NCI-H1105 treated with DMSO at 0.1 percent for 48 hours (cell line): ENCODE measurements at places on chromosomes 13 and 19.
A peak's percentile ranks its signal among the peaks of the same experiment; 100 is the strongest.

DNA sequence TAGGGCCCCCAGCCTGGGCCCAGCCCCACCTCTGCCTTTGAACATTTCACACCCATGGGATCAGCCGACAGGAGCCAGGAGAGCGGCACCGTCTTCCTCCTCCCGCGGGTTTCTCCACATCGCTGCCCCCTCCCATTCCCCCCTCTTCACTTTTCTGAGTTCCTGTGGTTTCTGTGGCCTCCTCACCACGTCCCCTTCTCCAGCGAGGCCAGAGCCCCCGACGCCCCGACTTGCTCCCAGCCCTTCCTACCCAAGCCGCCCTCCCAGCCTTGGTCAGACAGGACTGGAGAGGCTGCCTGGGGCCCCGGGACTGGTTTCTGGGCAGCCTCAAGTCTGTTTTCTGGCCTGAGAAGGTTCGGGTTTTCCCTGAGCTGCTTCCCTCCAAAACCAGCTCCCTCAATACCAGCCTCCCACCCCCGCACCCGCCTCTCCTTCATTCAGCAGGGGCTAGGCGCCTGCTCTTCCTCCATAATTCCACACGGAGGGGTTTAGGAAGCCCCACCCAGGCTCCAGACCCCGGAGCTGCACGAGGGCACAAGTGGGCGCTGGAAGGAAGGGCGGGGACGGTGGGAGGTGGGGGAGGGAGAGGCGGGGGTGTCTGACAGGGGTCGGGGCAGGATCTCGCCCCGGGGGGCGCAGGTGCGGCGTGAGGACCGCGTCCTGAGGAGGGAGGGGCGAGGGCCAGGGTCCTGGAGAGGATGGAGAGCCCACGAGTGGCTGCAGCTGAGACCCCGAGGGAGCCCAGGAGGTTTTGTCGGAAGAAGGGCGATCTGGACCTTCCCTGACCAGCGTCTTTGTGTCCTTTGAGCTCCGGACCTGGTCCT, 4.0 kb upstream of the SIGLEC10 start:
- no peak for DNase-seq

DNA sequence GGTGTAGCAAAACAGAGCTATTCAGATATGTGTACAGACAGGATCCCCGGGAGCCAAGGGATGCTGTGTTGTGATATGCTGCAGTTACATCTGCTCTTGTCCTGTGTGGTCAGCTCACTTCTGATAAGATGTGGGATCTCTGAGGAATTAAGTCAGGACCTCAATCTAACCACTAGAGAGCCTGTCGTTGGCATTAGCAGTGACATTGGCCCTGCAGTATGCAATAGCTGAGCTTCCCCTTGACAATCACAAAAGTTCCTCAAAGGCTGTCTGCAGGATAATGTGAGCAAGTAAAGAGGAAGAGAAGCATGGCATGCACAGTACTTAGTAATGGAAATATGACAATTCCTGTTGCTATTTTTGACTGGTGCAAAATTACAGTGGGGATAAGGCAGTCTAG, 203.4 kb upstream of the MIR17HG start:
- DNase-seq, result no peak

DNA sequence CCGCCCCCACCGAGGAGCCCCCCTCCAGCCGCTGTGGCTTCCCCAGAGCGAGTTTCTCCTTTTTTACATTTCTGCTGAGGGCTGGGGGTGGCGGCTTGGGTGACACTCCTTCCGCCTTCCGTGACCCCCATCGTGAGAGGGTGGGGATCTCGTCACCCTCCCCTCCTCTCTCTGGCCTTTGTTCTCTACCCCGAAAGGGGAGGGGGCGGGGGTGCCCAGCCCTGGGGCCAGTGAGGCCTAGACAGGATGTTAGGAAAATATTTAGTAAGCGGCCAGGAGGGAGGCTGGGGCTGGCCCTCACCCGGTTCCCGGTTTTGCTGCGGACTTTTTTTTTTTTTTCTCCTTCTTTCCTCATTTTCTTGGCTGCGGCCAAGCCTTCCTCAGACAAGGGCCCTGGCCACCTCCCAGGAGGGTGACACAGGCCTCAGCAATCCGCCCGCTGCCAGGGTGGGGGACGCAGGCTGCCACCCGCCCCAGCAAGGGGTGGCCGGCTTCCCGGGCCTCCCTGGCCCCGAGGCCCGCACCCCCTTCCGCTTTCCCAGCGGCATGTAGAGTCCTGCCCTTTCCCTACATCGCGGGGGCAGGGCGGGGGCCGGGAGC, 3.9 kb downstream of the MIDN start:
- DNase-seq, result no peak

- DNase-seq, result no peak
Observed at GRCh38 chr19:1106841-1107660, 3.3 kb downstream of the GPX4 start.

- DNase-seq, result no peak
Observed at GRCh38 chr19:51531349-51532315, at the start of gene SIGLEC6. TSS of gene SIGLEC6 (minus strand) at chr19:51531670. CDS start at chr19:51531648, 22 bp downstream.

GRCh38 chr19:6373813-6374108, 1.2 kb downstream of the ALKBH7 start:
- no peak for DNase-seq

DNA sequence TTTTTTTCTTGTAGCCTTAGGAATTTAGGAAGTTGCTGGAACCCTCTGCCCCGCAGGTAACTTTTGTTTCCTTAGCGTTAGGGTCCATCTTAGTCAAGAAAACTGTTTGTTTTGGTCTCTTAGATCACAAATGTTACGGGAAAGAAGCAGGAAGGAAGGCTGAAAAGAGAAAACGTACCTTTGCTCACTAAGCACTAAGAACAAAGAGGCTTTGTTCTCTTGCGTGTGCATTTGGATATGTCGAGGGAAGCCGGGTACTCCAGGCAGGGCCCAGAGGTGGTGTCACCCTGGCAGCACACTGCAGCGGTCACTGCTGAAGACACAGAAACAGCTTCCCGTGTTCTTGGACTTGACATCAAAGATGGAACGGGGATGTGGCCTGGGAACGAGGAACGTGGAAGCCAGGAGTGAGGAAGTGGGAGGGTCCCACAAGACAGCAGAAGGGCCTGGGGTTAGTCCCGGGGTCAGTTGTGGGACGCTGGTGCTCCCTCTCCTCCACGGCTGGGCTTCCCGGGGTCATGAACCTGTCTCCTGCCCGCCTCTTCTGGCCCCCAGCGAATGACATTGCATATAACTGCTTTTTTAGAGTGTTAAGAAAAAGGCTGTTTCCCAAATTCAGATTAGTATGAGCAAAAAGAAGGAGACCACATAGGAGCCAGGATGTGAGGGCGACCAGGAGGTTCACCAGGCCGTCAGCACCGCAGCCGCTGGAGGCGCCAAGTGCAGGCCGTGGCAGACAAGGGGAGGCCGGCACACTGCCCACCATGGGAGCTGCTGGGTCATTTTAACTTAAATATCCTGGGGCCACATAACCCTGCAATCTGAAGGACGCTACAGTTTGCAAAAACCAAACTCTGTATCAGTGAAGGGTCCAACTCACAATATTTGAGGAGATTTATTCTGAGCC, 31.6 kb downstream of the ATP11A start:
- no peak for DNase-seq

DNA sequence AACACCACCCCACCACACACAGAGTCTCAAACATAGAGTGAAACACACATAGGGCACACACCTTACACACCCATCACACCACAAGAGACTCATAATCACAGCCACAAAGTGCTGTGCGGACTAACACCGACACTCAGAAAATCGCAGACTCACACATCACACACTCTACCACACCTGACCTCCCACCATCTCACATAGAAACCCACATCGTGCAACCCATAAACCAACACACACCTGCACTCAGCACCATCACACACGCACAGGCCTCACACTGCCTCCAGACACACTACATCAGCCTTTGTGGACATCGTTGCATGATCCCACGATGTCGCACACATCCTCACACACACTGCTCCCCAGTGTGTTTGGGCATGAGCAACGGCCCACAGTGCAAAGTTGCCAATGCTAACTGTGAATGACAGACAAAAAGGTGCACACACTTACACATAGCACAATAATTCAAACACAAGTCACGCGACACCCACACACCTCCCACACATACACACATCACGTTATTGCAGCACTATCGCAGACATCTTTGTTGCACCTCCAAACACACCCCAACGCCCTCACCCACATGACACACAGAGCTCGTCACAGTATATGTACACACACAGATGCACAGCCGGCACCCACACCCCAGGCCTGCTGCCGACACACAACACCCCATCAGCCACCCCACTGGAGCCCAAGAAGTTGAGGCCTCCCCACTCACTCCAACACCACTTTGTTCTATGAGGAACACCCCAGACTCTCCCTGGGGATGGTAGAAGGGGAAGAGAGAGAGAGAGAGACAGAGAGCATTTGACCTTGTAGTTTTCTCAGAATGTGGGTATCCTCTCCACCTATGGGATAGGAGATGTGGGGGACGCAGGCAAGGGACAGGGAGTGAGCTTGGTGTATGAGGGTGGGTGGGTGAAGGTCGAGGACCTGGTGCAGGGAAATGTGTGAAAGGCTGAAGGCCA, 1.2 kb upstream of the ATP1A3 start:
- no peak for DNase-seq

DNA sequence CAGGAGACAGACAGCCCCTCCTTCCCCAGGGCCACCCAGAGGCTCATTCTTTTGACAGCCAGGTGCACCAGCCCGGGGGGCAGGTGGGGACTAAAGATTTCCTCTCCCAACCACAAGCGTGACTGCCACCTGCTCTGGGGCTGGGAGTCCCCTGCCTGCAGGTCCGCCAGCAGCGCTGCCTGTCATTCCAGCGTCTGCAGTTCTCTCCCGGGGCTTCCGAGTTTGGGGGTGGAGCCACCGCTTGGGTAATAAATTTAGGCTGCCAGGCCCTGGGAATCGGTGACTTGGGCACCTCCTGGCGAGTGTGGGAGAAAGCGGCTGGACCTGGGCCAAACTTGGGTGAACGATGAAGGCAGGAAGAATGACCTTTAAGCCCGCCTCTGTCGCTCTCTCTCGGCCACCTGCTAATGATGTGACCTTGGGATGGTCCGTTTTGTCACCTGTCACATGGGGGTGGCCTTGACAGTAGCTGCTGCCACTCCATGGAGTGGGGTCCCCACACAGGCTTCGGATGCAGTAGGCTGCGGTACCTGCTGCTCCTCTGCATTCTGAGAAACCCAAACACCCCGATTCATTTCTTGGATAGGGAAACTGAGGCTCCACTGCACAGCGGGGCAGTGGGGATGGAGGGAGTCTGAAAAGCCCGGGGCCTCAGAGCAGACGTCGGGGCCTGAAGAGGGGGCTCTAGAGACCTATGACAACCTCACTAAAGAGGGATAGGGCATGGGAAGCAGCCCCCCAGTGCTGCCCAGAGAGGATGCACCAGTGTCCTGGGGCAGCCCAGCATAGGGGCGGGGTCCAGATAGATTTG, 12.8 kb downstream of the FUT6 start:
- peak; percentile 96 for DNase-seq

DNA sequence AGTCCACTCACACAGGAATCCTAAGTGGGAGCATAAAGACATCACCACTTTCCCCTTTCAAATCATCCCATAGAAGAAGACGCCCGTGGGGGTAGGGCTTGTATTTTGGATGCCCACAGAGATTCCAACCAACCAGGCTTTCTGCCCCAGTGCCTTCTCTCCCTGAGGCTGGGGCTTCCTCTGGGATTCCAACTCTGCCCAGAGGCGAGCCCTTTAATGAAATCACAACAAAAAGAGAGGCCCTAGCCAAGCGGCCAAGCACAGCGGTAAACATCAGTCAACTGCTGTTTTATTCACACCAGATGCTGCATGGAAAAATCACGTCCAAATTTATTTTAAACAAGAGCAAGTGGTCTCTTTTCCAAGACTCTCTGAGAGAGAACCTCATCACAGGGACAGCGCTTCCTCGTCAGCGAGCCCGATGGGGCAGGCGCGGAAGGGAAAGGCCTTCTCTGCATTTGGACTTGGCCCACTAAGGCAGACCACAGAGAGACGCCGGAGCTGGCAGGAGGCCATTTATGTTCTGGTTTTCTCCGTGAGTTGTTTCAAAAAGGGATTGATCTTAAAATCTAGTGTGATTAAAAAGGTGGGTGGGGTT, 31.5 kb downstream of the ADPRHL1 start:
- no peak for DNase-seq

GRCh38 chr19:41364524-41365391, 809 bp upstream of the B9D2 start:
- no peak for DNase-seq

DNA sequence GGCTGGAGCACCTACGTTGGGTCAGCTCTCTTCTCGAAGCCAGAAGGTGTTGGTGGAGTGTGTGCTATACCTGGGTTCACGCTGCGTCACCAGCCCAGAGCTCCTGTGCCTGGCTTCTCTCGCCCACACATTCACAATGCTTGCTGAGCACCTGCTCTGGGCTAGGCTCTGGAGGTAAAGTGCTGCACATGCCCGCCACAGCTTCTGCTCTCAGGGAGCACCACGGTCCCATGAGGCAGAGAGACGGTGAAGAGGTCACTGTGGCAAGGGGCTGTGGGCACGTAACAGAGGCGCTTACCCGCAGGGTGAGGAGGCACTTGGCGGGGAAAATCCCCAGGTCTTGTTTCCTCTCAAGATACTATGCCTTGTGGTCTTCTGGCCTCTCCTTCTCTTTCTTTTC, 174.2 kb downstream of the TEX29 start:
- no peak for DNase-seq

- peak; percentile 20 for DNase-seq
Observed at GRCh38 chr19:54392105-54392504, 23.2 kb upstream of the TTYH1 start.

DNA sequence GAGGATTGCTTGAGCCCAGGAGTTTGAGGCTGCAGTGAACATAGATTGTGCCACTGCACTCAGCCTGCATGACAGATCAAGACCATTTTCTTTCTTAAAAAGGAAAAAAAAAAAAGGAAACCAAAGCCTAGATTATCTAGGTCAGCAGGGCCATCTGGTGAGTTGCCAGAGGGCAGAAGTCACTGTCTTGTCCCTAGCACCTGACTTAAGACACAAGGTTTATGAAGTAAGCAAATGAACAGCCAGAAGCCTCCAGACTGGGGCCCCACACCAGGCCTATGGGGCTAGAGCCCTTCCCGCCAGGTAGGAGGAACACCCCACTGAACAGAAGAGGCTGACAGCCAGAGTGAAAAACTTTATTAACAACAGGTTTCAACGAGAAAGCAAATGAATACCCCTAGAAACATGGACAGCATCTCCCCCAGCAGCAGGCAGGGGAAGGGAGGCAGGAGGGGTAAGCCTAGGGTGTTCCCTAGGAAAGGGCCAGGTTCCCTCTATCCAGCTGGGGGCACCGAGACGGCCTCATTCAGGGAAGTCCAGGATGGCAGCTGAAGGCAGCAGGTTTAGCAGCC, 1.2 kb downstream of the WDR83 start:
- no peak for DNase-seq

DNA sequence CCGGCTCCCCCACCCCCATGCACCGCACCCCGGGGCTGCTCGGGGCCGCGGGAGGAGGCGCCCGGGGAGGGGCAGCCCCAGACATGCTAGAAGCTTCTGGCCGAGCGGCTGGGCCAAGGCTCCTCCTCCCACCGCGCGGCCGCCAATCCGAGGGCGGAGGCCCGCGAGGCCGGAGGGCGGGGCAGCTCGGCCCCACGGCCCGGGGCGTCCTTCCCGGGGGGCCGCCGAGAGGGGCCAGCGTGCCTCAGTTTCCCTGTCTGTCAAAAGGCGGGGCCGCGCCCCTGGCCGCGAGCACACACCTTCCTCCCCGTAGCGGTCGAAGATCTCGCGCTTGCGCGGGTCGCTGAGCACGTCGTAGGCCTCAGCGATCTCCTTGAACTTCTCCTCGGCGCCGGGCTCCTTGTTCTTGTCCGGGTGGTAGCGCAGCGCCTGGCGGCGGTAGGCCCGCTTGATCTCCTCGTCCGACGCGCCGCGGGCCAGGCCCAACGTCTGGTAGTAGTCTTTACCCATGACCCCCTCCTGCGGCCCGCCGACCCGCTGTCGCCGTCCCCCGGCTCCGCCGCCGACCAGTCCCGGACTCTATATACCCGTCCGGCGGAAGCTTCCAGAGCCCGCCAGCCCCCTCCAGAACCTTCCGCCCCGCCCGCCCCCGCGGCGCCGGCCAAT, at the start of gene DNAJB1:
TSS of gene DNAJB1 (minus strand) at position 558 of the 666 bp plus-strand sequence. CDS start at position 510, 48 bp downstream.
- peak; percentile 48 for DNase-seq
